ENCODE measurements at places on chromosomes 12 and 14. TPM values are rescaled to one million over a fixed set of nuclear protein-coding genes. Genes with fewer than 3 reads are reported as not detected.
A peak's percentile ranks its signal among the peaks of the same experiment; 100 is the strongest.

OR4K1 gene
- total RNA-seq, result not detected

PFDN5 gene
- total RNA-seq, result 1,070 TPM

AQP2 gene
- 0.14 TPM for total RNA-seq

NID2 gene
- 128 TPM for total RNA-seq

NEUROD4 gene
- 0.11 TPM for total RNA-seq

CLEC6A gene
- 0.31 TPM for total RNA-seq

DRAM1 gene
- 5.3 TPM for total RNA-seq

ETNK1 gene
- total RNA-seq, result 83.2 TPM

TAMALIN gene
- 11.3 TPM for total RNA-seq

PLEKHD1 gene
- 1.1 TPM for total RNA-seq

- ATAC-seq, result no peak
These were observed 24.0 kb downstream of the CHGA start for GRCh38 chr14:92946847-92947545.

DNA sequence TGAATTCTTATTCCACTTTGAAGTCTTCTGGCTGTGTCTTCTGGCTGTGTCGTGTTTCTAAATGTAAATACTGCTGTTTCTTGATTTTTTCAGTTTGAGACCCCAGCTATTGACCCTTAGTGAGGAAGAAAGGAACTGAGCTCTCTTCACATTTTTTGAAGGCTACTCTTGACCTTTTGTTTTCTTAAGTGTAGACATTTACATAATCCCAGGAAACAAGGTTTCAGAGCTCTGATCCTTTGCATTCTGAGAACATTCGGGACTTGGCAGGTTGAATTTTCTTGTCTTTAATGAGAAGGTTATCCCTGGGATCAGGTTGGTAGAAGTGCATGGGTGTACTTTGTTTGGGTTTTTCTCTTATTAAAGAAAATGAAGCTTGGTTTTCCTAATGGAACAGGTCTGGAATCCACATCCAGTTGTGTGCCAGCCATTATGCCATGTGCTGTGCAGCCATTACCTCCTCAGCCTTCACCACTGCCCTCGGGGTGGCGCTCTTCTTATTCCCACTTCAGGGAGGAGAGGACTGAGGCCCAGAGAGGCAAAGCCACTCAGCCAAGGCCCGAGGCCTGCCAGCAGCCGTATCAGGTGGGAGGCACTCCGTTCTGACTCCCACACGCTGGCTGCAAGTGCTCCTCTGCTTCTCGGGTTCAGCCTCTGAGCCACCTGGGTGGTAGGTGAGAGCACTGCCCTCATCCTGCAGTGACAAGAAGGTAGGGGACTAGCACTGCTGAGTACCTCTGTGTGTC, 120.9 kb downstream of the BEGAIN start:
- ATAC-seq, result no peak

DNA sequence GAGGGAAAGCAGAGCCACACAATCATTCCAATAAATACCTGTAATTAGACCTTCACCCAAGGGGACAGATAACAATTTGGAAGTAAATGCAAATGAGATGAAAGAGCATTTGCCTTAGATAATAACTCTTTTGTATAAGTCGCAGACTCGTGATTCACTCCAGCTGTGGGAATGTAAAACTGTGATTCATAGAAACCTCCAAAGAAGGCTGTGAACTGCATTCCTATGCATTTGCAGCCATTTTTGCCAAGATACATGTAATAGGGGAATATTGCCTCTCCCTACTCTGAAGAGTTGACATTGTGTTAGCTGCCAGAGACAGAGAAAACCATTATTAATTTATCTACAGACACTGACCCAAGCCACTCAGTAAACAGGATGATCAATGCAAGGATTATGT, 181.9 kb upstream of the ARHGAP5 start:
- ATAC-seq, result peak; percentile 66

DNA sequence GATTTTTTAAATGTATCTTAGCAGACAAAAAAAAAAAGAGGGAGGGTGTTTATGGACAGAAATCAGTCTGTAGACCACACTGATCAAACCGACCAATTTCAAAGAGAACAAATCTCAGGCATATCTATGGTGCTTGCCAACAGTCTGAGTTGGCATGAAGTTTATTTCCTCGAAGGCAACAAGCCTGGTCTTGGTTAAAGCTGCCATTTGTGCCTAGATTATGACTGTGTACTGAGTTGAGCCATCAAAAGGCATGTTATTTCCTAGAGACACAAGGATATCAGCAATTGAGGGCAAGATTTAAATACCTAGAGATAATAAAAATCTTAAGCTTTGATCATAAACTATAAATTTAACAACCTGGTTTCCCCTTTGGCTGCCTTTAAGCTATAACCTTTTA, 119.2 kb downstream of the SLC2A13 start:
- no peak for ATAC-seq

GRCh38 chr14:80850197-80850814, 91.2 kb downstream of the CEP128 start:
- peak; percentile 67 for ATAC-seq

DNA sequence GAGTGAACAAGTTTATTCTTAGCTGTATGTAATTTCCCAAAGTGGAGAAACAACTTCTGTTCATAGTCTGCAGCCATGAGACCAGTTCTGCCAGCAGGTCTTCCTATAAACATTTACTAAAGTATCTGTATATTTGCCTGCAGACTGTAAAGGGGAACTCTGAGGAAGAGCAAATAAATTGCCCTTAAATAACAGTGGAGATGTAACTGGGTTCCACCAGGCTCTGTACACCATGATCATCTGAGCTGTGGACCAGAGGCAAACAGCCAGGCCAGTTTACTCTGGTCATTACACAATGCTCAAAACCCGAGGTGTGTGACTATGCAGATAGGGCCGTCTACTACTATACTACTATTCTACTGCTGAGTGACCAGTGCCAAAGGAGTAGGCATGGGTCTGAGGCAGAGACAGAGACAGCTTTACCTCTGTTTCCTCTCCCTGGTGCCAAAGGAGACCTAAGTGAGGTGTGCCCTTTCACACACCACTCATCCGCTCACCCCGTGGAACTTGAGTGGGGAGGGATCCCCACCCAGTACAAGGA, 21.1 kb upstream of the CERS5 start:
- no peak for ATAC-seq

- ATAC-seq, result no peak
These were observed 177.9 kb downstream of the RBM19 start for GRCh38 chr12:113788020-113788856.

DNA sequence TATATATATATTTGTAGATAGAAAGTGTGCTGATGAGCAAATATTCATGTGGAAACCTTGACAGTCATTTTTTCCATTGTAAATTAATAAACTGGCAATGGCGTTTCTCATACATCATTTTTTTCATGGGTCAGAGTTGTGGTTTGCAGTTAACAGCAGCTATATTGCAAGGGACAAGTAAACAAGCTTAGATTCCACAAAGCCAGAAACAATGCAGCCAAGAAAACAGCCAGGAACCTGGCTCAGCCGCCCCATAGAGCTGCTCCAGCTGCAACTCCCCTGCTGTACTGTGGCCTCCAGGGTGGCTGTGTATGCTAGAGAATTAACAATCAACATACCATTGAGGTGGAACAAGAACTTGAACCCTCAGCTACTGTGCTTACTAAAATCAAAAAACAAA, 298.2 kb downstream of the TMEM132D start:
- ATAC-seq, result no peak

- ATAC-seq, result no peak
These were observed 47.9 kb downstream of the SYNE3 start for GRCh38 chr14:95468448-95469133.

DNA sequence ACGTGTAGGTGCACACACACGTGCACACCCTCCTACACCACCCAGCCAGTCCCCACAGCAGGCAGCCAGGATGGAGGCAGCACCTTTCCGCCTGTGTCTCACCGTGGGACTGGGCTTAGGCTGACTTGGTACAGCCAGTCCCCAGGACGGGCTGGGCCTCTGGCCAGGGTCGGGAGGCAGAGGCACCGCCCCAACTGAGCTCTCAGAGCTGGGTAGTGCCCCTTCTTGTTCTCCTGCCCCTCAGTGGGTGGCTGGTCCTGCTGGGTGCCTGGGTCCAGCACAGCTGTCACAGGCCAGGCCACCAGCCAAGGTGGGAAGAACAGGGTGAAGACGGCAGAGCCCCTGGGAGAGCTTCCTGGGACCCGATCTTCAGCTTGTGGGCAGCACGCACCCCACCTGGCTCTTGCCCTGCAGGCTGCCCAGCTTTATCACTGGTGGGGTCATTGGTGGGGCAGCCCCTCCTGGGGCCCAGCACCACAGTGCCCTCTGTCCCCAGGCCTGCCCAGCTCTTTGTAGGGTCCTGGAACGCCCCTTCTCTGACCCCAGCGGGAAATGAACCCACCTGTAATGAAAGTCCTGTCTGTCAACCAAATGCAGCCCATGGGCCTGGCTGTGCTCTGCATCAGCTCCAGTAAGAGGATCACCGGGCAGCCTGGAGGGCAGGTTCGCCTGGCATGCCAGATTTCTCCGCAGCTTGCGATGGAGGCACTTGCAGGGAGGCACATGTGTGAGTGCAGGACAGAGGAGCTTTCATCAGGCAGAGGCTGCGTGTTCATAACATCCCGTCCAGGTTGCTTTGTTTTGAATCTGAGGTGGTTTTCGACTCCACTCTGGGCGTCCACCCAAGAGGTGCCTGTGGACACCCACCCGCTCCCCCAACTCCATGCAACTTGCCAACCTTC, 14.7 kb downstream of the CDCA4 start:
- ATAC-seq, result no peak

- no peak for ATAC-seq
These were observed 87.9 kb upstream of the HSPB8 start for GRCh38 chr12:119090865-119091264.

DNA sequence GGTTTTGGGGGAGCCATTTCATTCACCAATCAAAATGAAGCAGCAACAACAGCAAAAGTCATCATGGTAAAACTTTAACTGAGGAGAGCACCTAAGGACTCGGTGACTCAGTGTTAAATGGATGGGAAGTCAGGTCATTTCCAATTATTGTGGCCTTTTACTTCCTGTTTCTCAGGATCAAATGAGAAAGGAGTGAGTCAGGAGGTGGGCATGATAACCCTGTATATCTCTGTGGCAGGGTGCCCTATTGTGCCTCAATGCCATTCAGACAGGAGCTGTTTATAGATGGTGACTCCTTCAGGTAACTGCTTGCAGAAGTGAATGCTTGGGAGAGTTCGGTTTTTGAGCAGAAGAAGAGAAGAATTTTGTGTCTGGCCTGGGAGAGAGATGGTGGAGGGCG, 135.5 kb upstream of the CPM start:
- ATAC-seq, result peak; percentile 9

DNA sequence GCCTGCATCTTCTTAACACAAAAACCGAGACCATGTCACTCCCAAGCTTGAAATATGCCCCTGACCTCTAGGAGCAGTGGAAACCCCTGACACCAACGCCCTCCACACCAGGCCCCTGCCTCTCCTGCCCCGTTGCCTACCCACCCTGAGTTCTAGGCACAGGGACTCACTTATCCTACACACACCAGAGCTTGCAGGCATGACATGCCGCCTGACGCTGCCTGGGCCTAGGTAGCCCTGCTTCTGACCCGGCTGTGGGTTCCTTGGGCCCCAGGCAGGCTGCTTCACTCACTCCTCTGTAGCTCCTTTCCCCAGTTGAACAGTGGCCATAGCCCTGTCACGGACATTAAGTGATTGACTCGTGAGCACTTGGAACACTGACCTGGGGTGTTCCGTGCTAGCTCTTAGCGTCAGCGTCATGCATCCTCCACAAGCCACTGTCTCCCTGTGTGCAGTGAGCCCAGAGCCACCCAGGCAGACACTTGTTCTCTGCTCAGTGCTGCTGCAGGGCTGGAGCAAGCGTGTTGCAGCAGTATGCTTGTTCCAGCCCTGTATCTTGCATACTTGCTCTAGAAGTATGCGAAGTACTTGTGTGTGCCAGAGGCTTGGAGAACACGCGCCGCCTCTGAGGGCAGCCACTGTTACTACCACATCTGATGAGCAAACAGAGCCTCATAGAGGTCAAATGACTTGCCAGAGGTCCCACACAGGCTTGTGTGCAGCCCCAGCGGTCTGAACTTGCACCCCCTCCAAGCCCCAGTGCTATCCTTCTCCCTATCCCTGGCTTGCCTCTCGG, 15.6 kb downstream of the OTUB2 start:
- peak; percentile 38 for ATAC-seq

- peak; percentile 56 for ATAC-seq
These were observed 28.5 kb downstream of the TMCC3 start for GRCh38 chr12:94621662-94622359.

GRCh38 chr14:95185033-95185766, 27.9 kb upstream of the DICER1 start:
- no peak for ATAC-seq

DNA sequence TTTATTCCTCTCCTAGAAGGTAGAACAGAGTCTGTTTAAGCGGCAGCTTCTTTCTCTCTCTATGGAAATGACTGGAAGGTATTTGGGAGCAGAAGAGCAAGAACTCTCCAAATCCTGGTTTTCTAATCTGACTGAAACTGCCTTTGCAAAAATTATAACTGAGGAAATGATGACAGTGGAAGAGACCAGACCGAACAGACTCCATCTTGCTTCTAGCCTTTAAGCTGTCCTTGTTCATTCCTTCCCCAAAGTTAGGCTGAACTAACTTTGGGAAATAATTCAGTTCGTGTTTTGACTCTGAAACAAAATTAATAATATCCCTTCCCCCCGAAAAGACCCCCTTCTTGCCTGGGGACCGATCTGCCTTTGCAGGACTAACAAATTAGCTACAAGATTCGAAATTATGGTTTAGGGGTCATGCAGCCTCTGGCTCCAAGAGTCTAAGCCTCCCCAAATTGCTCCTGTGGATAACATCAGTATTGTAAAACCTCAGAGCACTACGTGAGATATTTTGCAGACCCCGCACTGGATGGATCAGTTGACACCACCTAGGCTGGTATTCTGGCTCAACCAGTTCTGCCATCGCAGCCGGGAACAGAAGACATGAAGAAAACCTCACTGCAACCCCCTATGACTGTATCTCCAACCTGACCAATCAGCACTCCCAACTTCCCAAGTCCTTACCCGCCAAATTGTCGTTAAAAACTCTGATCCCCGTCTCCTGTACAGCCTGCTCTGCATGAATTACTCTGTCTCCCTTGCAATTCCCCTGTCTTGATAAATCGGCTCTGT, 14.1 kb downstream of the SELPLG start:
- ATAC-seq, result no peak

- ATAC-seq, result no peak
These were observed 7.8 kb upstream of the NXPH4 start for GRCh38 chr12:57208631-57209282.

GRCh38 chr12:130710733-130711080, 5.4 kb downstream of the RIMBP2 start:
- ATAC-seq, result no peak

GRCh38 chr12:66697404-66697803, 18.5 kb upstream of the GRIP1 start:
- ATAC-seq, result no peak

GRCh38 chr12:27982951-27983350, 10.4 kb upstream of the PTHLH start:
- ATAC-seq, result no peak

- ATAC-seq, result no peak
These were observed 114.3 kb downstream of the BCL11B start for GRCh38 chr14:99157676-99158075.

- peak; percentile 70 for ATAC-seq
These were observed 113.0 kb upstream of the RAP1B start for GRCh38 chr12:68497702-68498101.

All from motor neuron (in vitro differentiated cells).